ENCODE measurements at places on chromosomes 16 and 17.
A peak's percentile ranks its signal among the peaks of the same experiment; 100 is the strongest.

- DNase-seq, result no peak
These were observed 536.8 kb downstream of the NPIPA7 start for GRCh38 chr16:16915771-16916170.

GRCh38 chr16:86317813-86318650, 192.3 kb upstream of the FOXF1 start:
- DNase-seq, result peak; percentile 18

GRCh38 chr16:7182510-7183109, 150.0 kb upstream of the RBFOX1 start:
- no peak for DNase-seq

GRCh38 chr17:74361230-74362068, at the start of gene BTBD17:
Gene BTBD17 (minus strand): TSS chr17:74361868. CDS start chr17:74361819, 49 bp downstream.
- no peak for DNase-seq

DNA sequence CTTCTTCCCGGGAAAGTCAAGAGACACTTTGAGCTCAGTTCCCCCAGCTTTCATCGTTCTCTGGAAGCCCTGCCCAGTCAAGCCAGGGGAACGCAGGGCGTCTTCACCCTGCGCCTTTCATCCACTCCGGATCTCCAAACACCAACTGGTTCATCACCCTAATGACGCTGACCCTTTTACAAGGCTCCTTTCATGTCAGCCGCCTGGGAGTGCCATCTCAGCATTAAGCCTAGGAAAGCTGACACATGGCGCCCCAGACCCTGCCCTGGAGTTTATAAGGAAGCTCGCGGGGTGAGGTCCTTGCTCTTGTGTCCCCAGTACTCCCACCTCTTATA, 594 bp upstream of the DNAJC7 start:
- no peak for DNase-seq

Measured in left forelimb (tissue), 1 donor.